ENCODE measurements at places on chromosomes 7 and 10. TPM values are rescaled to one million over a fixed set of nuclear protein-coding genes. Genes with fewer than 3 reads are reported as not detected.

The ZNF853 gene
- total RNA-seq, result 0.21 TPM

The SLC18A3 gene
- total RNA-seq, result not detected

- no peak for DNase-seq
Observed at GRCh38 chr7:32253299-32253698, 183.1 kb upstream of the PDE1C start.

- peak; percentile 5 for DNase-seq
Observed at GRCh38 chr10:85650791-85651496, 715.7 kb downstream of the GRID1 start.

- DNase-seq, result peak; percentile 48
Observed at GRCh38 chr10:132094581-132095234, 29.0 kb downstream of the JAKMIP3 start.

DNA sequence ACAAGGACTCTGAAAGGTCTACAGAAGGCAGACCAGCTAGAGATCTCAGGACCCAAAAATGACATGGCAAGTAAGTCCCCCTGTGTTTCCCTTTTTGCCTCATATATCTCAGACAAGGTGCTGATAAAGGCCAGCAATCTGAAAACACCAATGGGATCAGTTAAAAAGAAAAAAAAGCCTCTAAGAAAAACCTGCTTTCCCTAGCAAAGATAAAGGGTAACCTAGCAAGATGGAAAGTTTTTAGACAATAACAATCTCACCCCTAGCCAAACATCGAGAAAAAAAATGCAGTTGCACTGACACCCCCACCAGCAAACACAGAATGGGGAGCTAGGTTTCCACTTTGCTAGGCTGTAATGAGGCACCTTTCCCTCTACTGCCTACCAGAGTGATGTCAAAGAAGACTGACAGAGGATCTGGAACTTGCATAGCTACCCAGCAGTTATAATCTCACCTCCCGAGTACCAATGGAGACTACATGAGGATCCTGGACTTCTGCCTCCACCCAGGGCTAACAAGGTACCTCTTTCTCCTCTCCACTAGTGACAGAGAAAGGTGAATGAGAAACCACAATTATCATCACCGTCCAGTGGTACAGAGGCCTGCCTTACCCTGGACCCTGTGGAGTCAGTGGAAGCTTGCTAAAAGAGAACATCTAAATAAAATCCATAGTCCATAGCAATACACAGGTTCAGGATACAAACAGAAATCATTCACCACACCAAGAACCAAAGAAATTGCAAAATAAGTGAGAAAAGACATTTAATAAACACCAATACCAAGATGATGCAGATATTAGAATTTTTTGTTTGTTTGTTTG, 240.8 kb downstream of the ARHGAP12 start:
- DNase-seq, result no peak

The TUBB8 gene
- total RNA-seq, result not detected

The KCNK18 gene
- not detected for total RNA-seq

DNA sequence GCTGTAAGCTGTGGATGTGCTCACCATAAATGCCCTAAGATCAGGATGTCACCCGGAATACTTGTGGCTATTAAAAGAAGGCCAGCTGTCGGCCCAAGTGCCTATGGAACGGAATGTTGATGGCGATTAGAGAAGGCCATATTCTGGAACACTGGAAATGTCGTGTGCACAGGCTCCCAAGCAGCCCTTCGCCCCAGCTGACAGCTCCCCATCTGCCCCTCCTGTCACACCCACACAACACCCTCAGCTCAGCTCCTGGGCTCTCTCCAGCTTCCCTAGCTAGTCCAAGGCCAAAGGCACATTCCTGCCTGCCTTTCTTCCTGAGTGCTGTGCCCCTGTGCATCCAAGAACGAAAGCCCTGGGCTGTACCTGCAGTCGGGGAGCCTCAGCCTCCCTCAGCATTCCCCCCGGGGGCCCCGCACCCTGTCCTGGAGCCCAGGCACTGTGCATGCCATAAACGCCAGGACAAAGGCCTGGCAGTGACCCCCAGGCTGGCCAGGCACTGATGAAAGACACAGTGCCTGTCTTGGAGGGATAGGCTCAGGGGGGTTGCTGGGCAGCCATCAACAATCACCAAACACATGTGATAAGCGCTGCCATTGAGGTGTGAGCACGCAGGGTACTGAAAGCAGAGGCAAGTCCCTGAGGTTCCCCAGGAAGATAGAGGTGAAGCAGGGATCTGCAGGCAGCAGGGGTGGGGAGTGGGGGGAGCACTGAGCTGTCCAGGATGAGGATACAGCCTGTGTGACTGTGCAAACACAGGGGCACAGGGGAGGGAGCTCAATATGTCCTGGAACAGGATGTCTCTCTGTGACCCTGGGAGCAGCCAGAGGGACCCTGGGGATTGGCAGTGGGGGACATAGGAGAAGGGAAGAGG, 3.7 kb upstream of the LDB3 start:
- no peak for DNase-seq

DNA sequence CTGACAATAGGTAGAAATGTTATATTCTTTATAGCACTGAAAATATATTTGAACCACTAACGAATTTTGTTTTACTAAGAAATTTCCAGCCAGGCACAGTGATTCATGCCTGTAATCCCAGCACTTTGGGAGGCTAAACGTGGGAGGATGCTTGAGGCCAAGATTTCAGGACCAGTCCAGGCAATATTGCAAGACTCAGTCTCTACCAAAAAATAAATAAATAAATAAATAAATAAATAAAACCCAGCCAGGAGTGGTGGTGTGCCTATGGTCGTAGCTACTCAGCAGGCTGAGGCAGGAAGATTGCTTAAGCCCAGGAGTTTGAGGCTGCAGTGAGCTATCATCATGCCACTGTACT, 39.8 kb downstream of the PIP4K2A start:
- no peak for DNase-seq

DNA sequence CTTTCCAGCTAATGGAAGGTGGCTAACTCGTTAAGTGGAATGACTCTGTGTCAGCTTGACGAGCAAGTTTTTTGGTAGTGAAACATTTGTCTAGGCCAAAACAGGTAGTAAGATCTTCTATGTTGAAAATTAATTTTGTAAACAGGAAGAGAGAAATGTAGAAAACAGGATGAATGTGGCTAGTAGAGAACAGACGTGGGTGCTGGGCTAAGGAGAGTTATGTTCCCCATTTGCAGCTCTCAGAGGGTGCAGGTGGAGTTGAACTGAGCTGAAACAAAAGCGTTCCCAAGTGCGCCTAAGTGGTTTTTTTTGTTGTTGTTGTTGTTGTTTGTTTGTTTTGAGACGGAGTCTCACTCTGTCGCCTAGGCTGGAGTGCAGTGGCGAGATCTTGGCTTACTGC, 59.5 kb upstream of the SRPK2 start:
- DNase-seq, result no peak

- DNase-seq, result peak; percentile 20
Observed at GRCh38 chr7:91945476-91945875, 4.8 kb downstream of the AKAP9 start.

The ANXA8 gene
- total RNA-seq, result 415 TPM

The LRRC18 gene
- total RNA-seq, result not detected

The KNDC1 gene
- total RNA-seq, result 0.83 TPM
